SJSA1 (cell line): ENCODE measurements at places on chromosomes 4 and X. TPM values are rescaled to one million over a fixed set of nuclear protein-coding genes. Genes with fewer than 3 reads are reported as not detected.

Gene CC2D2A
- 3.9 and 7.7 TPM in 2 replicates for total RNA-seq

Gene CFI
- 3.7 and 6.1 TPM in 2 replicates for total RNA-seq

Gene MED12
- not detected in 2 replicates for total RNA-seq

Gene ZNF827
- total RNA-seq = 4.3 and 9.2 TPM in 2 replicates

Gene LRIT3
- not detected in 2 replicates for total RNA-seq

Gene CFP
- total RNA-seq = 0.66 TPM in 1 of 2 replicates, not detected in the other

Gene CT45A1
- total RNA-seq = not detected in 2 replicates

Gene MAGEE2
- not detected in 2 replicates for total RNA-seq

Gene SHROOM4
- total RNA-seq = 2.9 and 6.6 TPM in 2 replicates

Gene LAS1L
- total RNA-seq = 40.4 and 43.8 TPM in 2 replicates

Gene CT45A2
- not detected in 2 replicates for total RNA-seq

Gene NEXMIF
- not detected in 2 replicates for total RNA-seq

Gene SORBS2
- total RNA-seq = 9.0 and 17.4 TPM in 2 replicates

Gene TXK
- total RNA-seq = 1.9 and 3.0 TPM in 2 replicates

DNA sequence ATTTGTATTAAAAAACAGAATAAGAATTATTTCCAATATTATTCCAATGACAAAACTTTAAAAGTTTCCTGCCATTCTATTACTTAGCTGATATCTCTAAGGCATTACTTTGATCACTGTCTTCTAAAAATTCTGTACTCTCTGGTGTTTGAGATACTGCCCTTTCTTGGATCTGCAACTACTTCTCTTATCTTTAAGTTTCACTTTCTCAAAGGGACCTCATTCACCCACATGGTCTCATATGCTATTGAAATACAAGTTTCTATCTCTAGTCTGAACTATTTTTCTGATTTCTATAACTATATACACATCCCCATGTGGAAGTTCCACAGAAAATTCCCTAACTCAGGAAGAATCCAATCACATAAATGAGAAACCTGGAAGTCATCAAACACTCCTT lies 22.2 kb downstream of the TMPRSS11E start:
- no peak for DNase-seq

DNA sequence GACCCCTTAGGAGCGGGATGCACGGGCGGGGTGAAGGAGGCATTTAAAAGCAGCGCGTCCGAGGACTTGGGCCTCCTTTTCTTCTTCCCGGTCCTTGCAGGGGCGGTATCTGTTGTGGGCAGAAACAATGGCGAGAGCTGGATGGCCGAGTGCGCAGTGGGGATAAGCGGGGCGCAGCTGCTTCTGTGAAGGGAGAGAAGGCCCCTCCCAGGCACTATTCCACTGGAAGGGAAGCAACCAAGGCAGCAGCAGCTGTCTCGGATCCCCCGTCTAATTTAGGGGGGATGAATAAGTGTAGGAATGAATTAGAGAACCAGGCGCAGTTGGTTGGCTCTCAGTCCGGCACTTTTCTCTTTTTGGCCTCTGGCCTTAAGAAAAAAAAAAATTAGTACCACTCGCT lies 995 bp downstream of the SMARCA5 start:
- peak; percentile 57 for DNase-seq

- DNase-seq = no peak
Measured at GRCh38 chrX:123909523-123909922, 49.7 kb downstream of the XIAP start.

DNA sequence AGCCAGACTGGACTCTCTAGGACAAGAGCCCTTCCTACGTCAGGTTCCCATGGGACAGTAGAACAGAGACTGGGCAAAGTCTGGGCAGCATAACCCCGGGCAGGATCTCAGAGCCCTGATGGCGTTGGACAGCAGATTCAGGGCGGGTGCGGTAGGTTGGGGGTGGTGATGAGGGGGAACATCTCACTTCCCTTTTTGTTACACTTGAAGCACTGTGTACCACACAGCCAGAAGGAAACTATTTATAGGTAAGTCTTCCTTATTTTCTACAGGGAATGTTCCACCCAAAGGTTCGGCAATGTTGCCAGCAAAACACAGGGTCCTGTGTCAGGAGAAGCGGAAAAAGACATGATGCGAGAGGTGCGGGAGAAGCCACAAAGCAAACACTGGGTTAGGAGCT lies 54.3 kb downstream of the TSC22D3 start:
- no peak for DNase-seq

DNA sequence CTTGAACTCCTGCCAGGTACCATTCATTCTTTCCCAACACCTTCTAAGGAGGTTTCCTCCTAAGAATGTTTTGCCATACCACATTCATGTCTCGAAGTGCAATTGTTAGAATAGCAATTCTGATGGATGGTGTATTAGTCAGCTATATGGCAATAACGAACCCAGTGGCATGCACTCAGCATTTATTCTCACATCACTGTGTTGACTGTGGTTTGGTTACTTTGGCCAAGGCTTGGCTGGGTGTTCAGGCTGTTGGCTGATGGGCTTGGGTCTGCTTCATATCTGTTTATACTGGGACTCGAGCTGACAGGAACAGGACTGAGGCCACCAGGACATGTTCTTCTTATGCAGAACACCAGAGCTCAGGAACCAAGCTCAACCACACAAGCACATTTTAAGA lies 31.7 kb downstream of the PSAPL1 start:
- DNase-seq = no peak

DNA sequence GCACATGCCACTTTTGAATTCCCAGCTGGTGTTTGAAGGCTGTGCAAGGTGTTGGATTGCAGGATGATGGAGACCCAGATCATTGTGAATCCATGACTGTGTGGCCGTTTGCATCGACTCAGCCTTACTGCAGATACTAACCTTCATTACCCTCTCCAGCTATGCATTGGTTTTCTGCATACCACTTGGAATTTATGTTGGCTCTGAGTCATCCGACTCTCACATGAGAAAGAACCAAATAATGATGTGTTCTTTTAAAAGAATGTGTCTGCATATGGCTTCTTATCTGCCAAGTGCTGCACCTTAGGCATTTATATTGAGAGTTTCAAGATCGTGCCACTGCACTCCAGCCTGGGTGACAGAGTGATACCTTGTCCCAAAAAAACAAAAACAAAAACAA lies 106.7 kb upstream of the PRKX start:
- peak; percentile 22 for DNase-seq

DNA sequence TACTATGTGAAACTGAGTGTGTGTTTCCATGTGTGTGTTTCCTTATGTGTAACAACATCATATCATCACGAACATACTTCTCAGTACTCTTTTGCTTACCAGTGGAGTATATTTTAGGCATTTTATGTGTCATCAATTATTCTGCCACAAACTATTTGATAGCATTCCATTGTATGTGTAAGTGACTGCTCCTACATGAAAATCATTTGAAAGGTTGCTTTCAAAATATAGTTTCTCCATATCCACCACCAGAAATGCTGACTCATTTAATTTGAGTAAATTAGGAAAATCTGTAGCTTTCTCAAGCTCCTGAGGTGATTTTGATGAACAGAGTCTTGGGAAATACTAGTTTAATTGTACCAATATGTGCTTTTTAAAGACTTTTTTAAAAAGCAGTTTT lies 376.2 kb downstream of the PCDH18 start:
- no peak for DNase-seq

GRCh38 chr4:102606846-102607450 lies 105.8 kb downstream of the NFKB1 start:
- DNase-seq = no peak

DNA sequence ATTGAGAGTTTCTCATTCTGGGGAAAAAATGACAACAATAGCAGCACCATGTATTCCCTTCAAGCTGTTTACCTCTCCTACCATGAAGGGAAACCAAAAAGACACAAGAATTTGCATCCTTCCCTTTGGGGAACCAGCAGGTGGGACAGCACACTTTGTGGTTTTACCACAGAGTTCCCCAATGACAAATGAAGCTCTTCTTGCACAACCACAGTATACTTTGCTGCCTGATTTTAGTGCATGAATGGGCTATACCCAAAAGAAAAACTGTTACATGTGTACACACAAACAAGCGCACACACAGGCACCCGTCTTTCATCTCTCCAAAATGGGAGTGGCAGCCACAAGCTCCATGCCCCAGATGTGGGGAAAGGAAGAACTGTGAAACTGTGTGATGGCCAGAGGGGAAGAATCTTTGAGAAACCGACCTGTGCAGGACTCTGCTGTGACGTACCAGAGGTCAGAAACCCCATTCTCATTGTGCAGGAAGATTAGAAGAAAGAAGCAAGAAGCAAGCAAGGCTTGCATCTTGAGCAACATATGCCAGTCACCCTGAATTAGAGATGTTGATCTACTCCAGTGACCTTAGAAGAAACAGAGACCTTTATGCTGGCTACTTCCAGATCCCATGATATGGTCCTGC lies 2.7 kb upstream of the MAML3 start:
- no peak for DNase-seq

GRCh38 chr4:146269228-146269653 lies 54.9 kb downstream of the REELD1 start:
- DNase-seq = no peak

DNA sequence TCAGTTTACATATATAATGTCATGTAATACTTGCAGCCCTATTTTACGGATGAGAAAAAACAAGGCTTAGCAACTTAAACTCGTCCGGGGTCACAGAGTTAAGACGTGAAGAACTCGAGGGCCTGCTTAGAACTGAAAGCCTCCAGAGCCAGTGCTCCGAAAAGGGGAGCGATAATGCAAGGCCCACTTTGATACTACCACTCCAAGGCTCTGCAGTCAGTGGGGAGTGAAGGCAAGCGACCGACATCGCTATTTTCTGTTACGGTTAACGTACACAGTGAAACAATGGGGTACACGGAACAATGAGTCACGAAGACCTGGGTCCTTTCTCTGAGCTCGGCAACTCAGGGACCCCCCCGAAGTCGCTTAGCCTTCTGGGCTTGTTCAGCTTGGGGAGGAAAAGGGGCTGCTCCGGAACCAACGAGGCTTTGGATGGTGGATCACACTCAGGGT lies 965 bp downstream of the PPA2 start:
- DNase-seq = no peak

DNA sequence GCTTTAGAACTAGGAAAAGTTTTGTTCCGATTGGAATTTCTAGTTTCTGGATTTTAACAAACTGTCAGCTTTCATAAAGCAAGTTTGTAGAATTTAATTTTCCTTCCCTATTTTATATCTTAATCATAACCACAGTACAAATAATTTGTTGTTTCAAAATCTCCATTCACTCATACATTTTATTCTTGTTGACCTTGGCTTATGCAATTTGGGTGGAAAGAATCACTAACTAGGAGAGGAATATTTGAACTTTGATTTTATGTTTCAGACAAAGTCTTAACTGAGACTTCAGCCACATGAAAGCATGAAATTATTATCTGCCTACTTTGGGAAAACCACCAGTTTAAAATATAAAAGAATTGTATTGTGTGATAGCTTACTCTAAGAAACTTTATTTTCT lies 427.9 kb downstream of the SPRY1 start:
- DNase-seq = no peak

DNA sequence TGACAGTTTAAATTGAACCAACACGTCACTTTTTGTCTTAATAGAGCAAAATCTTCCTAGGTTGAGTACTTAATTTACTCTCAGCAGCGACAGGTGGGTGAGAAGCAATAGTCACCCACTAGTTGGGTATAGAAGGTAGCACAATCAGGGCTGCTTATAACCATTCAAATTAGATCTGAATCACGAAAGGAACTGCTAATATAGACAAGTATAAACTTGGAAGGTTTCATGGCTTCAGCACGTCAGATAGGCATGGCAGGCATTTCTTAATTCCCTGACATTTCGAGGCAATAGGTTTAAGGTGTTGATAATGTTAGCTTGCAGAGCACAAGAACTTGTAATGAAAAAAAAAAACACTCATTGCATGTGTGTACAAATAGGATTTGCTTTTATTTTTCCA lies 853.4 kb downstream of the PCDH7 start:
- DNase-seq = no peak

DNA sequence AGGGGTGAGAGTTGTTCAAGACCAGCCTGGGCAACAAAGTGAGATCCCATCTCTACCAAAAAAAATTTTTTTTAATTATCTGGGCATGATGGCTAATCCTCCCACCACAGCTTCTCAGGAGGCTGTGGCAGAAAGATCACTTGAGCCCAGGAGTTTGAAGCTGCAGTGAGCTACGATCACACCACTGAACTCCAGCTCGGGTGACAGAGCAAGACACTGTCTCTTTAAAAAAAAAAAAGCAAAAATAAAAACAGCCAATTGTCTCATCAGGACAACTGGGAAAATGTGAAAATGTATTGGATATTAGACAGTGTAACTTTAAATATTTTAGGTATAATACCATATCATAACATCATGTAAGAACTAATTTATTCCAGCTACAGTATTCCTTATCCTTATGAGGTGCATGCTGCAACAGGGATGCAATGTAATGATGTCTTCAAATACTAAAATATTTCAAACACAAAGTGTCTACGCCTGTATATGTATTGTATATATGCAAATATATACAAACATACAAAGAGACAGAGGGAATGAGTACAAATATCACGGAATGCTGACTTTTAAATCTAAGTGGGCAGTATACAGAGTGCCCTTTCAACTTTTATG lies 17.2 kb downstream of the FAM13A start:
- no peak for DNase-seq

GRCh38 chr4:89538886-89539285 lies 231.3 kb upstream of the GPRIN3 start:
- no peak for DNase-seq

DNA sequence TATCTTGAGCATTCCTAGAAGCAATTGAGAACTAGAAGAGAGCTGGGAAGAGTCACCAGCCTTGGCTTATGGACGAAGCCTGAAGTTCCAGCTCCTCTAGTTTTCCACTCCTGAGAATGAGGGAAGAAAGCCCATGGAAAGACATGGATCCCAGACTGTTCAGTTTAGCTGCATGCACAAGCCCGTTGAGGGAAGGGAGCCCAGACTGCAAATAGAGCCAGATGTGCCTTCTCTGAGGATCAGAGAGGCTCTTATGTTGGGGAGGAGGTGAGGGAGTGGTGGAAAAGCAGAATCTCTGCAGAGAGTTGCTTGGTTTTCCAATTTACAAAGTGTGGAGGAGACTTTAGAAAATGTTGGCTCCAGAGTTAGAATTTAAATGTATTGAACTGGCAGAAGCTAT lies 69.0 kb downstream of the ASB9 start:
- no peak for DNase-seq

- no peak for DNase-seq
Measured at GRCh38 chr4:145414226-145414625, 67.4 kb upstream of the SMAD1 start.

DNA sequence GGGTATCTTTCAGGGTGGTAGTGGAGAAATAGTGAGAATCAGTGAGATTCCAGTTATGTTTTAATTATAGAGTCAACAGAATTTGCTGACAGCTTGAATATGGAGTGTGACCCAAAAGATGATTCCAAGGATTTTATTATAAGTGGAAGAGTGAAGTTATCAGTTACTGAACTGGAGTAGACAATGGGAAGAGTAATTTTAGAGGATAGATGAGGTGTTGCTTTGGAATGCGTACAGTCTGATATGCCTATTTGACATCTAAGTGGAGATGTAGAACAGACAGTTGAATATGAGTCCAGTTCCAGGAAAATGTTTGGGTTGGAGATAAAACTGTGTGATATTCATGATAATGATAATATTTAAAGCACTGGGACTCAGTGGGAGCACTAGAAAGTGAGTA lies 174.2 kb downstream of the MAPK10 start:
- no peak for DNase-seq
